ENCODE measurements at places on chromosomes 6 and 20.

GRCh38 chr6:138956244-138956924 lies 31.7 kb downstream of the REPS1 start:
- peak; percentile 49 for DNase-seq

DNA sequence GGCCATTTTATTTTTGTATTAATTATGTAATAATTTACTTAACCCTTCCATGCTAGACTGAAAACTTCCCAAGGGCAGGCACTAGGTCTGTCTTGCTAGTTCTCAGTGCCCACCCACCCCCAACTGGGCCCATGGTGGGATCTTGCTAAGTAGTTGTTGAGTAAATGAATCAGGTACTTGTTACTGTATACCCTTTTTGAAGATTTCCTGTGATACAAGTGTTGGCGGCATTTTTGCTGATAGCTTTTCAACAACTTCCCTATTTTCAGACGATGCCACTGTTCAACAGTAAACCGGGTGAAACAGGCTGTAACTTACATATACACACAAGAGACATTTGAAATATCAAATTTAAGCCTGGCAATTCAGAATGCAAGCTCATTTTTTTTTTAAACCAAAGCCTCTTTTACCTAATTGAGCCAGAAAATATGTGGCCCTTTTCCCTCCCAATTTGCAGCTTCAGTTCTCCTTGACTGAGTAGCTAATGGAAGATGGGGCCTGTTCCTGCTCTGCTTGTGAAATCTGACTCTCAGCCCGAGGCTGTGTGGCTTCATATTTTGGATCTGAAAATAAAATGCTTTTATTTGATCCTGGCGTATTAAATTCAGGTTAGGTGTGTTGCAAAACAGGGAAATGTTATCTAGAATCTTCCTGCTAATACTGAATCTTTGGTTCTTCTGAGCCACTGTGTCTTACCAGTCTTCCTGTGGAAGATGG lies 288.3 kb downstream of the NRN1 start:
- no peak for DNase-seq

DNA sequence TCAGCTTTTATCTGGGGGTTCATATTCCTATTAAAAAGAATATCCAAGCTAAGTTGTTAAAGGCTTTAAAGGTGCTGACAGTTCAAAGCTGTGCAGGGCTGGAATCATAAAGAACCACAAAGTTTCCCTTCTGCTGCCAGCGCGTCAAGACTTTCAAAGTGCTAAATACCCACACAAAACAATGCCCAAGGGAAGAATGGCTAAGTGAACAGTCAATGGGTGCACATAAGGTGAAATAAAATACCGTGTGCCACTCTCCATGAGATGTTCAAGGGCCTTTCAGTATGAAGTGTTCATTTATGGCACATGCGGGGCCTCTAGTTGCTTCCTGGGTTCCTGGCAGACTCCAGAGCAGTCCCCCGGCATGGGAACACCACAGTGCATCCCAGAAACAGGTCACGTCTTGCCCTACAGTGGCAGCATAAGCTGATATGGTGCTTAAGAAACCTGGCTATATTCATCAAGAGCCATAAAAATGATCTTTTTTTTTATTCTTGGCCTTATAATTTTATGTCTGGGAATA lies 14.1 kb downstream of the TXNDC5 start:
- no peak for DNase-seq

DNA sequence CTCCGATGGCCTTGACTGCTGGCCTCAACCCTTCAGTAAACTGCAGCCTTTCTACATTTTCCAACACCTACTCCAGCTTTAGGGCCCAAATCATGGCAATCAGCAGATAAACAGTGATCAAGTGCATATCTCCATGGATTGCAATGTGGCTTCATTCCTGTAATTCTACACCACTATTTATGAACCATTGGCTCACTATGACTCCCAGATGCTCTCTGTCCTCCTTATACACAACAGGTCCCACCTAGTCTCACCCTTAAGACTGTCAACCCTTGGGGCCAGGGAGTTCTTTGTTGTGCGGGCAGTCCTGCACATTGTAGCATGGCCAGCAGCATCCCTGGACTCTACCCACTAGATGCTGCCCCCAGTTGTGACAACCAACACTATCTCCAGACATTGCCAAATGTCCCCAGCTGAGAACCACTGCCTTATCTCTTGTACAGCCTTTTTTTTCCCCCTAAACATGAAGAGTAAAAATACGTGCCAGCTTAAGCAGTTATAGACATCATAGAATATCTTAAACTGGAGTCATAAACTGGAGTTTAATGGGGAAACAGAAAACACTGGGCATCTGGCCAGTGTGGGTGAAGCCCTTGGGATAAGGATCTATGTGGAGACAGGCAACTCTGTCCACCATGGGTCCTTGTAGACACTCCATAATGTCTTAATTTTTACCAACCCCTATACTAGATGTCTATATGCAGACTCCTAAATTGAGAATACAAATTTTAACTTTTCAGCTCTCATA lies 21.1 kb downstream of the MRPL14 start:
- no peak for DNase-seq

- DNase-seq = peak; percentile 93
These were observed 112.1 kb downstream of the ASXL1 start for GRCh38 chr20:32470025-32470861.
